ENCODE measurements at places on chromosomes 4 and X.

- no peak for DNase-seq
Observed at GRCh38 chr4:139247241-139247640, 32.8 kb downstream of the MGARP start.

DNA sequence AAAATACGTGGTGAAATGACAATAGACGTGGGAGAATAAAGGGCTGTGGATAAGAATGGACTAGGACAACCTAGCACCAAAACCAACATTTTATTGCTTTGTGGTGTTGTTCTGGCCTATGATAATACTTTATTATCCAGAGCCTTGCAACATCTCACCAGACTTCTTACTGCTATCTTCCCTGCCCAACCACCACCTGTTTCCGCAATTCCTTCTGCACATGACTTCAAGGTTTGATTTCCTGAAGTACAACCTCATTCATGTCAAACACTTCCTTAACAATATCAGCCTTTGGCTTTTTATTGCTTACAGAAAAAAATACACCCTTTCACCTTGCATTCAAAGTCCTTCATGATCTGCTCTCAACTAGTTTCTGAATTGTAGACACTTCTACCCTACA, 84.8 kb downstream of the RTL3 start:
- DNase-seq, result no peak

DNA sequence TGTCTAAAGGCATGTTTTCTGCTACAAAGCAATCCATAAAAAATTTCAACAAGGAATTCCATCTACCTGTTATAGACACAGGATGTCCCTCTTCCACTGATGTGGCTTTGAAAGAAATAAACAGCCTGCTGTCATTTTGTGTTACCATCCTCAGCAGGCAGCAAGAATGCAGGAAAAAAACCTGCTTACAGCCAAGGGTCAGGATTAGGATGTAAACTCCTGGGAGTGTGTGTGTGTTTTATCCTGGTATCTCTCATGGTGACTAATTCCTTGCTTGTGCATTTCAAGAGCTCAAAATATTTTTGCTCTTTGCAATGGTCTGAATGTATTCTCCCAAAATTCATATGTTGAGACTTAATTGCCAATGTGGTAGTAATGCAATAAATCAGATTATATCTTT, 28.6 kb upstream of the SFRP2 start:
- DNase-seq, result no peak

DNA sequence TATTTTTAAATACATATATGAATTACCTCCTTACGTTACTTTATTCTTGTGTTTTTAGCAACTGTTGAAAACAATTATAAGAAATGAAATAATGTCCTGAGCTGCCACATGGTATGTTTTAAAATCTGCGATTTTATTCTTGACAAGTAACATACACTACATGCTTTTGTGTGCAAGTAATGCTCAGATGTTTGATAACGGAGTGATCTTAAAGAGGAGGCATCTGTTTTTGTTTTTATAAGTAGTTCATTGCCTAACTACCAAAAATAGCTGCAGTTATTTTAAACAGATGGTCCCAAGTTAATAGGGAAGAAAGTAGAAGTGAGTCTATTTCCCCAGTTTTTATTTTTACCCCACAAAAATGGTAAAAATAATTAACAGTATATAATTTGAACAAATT, 55.2 kb downstream of the GAB1 start:
- no peak for DNase-seq

GRCh38 chr4:101885574-101885973, 95.0 kb downstream of the BANK1 start:
- no peak for DNase-seq

DNA sequence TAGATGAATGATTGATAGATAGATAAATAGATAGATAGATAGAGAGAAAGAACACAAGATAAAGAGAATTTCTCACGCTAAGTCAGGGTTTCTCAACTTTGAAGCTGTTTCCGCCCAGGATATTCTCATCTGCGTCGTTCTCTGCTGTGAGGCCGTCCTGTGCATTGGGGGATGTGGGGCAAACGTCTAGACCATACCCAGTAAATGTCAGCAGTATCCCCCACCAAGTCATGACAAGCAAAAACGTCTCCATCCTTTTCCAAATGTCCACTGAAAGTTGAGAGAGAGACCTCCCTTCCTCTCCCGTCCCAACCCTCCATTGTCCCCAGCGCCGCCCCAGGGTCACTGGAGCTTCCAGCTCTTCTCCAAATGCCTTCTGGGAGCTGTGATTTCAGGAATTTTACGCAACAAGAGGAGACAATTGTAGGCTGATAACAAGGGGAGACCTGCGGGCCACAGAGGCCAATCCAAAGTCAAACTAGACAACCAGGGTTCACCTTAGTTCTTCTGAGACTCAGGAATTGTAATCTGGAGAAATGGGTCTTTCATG, 8.9 kb upstream of the CRLF2 start:
- DNase-seq, result no peak

GRCh38 chr4:29549342-29549741, 1170.8 kb upstream of the PCDH7 start:
- no peak for DNase-seq

GRCh38 chr4:60808726-60809485, 391.2 kb upstream of the ADGRL3 start:
- no peak for DNase-seq

- no peak for DNase-seq
Observed at GRCh38 chr4:37477126-37477525, 209.1 kb downstream of the RELL1 start.

DNA sequence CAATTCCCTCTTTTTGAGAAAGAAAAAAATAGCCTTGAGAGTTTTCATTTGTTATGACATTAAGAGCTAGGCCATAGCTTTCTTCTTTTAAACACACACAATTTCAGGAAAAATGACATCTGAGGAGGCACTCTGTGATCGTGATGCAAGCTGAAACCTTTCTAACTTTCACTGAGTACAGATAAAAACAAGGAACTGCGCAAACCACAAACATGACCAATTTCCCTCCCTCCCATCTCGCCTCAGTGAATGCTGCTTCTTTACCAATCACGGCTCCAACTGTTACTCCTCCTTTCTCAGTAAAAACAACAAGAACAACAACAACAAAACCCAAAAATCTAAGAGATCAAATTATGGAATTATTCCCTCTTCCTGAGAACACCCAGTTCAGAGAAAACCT, 626.8 kb downstream of the TLL1 start:
- no peak for DNase-seq

DNA sequence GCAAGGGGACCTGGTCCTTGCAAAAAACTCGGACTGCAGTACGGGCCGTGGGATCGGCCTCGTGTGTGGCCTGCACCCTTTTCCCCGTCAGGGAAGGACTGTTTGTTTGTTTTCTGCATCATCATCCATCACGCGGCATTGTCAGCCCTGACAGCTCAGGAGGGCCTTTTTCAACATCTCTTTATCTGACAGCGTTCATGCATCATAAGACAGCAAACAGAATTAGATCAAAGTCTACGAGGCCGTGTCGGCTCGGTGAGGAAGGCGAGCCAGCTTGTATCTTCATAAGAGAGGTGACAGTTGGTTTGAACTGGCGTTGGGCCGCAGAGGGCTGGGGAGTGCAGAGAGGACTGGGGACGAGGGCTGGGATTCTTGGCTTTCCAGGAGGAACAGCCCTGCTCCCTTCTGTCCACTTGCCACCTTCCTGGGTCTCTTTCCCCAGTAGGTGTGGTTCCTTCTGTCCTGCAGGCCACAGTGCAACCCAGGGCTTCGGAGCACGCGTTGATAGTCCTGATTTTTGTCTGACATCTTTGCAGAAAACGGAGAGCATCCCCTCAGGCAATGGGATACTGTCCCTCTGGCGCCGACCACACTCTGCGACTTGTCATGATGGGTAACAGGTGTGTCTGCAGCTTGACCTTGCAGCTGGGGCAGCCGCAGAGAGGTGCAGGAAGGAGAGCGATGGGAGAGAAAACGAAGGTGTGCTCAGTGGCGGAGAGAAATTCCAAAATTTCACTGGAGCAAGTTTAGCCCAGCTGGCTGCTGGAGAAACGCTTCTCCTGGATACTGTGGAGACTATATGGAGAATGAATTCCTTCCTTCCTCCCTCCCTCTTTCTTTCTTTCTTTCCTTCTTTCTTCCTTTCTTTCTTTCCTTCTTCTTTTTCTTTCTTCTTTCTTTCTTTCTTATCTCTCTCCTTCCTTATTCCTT, 104.0 kb upstream of the SHOX start:
- no peak for DNase-seq

DNA sequence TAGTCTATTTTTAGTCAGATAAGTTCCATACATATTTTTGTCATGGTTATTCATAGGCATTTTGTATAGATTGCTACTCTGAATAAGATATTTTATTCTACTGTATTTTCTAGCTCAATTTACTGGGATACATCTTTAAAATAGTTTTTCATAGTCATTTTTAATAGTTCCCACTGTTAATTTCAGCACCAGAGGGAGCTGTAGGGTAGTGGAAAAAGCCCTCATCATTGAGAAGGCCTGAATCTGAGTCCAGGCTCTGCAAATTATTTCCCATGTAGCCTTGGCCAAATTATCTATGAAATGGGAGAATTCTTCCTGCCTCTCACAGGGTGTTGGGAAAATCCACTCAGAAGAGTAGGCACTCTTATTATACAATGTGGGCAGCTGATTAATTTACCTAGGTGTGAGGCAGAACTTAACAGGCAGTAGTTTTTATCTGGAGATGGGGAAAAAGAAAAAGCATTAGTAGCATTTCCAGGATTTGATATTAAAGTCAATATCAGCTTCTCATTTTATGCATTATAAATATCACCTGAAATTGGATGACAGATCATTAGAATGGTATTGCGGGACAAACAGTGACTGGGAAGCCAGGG, 102.9 kb upstream of the PAQR3 start:
- DNase-seq, result no peak

DNA sequence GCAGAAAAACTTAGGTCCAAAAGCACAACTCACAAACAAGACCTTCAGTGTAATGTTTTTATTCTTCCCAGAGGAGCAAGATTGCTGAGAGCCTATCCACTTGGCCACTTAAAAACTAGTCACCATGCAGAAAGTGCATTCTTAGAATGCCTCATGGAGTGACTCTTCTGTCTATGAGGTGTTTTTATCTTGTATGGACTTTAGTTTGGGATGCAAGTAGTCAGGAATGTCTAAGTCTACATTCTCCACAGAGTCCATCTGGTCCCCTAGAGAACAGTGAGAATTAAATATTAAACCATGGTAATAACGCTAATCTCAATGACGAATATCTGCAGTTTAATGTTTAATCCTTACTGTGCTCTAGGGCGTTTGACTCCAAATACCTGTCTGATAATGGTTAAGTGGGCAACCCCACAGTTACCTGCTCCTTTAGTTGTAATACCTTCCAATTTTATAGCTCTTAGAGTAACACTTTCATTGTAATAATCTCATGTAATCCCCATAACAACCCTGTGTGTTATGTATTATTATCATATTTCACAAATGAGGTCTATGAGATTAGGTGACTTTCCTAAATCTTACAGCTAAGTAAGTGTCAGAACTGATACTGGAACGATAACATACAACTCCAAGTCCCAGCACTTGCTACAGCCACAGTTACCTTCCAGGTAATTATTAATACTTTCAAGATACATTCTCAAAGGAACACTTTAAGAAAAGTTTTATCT, 235.6 kb upstream of the JADE1 start:
- DNase-seq, result no peak

DNA sequence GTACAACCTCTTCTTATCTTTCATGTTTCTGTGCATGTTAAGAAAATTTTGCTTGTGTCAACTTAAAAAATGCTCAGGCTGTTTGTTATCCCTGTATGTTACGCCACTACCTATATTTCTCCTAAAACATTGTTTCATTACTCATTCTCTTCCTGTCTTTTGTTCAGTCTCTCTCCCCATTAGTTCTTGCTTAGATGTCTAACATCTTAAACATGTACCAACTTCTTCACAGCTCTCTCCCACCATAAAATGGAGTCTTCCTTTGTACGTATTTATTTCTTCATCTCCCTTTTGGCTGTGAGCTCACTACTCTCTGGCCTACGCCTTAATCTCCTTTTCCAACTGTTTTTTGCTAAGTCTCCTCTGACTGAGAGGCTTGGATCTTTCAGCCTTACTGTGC, 36.4 kb downstream of the PCDH7 start:
- no peak for DNase-seq
